ENCODE measurements at places on chromosomes 3 and 15. TPM values are rescaled to one million over a fixed set of nuclear protein-coding genes. Genes with fewer than 3 reads are reported as not detected.

REC114 gene
- total RNA-seq, result not detected

TM6SF1 gene
- total RNA-seq, result 2.6 TPM

SOX14 gene
- total RNA-seq, result not detected

PROS1 gene
- 19.9 TPM for total RNA-seq

TMEM212 gene
- not detected for total RNA-seq

TMCO5A gene
- total RNA-seq, result not detected

ATP10A gene
- total RNA-seq, result 7.7 TPM

- DNase-seq, result no peak
- peaks cover 17% of the 10 kb centered on the region for H3K4me1 ChIP-seq
- H3K27ac ChIP-seq, result no peak overlapping the region
- H3K27me3 ChIP-seq, result no peaks in the 10 kb centered on the region
- H3K36me3 ChIP-seq, result no peaks in the 10 kb centered on the region
Measured at GRCh38 chr15:85314633-85315032, 65.8 kb upstream of the AKAP13 start.

DNA sequence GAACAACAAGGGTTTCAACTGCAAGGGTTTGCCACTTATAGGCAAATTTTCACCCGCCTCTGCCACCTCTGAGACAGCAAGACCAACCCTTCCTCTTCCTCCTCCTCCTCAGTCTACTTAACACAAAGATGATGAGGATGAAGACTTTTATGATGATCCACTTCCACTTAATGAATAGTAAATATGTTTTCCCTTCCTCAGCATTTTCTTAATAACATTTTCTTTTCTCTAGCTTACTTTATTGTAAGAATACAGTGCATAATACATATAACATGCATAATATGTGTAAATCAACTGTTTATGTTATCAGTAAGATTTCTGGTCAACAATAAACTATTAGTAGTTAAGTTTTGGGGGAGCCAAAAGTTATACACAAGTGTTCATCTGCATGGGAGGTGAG lies 77.4 kb downstream of the KLF15 start:
- DNase-seq, result no peak
- H3K36me3 ChIP-seq, result no peaks in the 10 kb centered on the region
- no peaks in the 10 kb centered on the region for H3K27me3 ChIP-seq
- no peak overlapping the region for H3K4me3 ChIP-seq
- H3K4me1 ChIP-seq, result no peaks in the 10 kb centered on the region
- H3K27ac ChIP-seq, result no peak overlapping the region

- H3K36me3 ChIP-seq, result peaks cover 7% of the 10 kb centered on the region
- DNase-seq, result no peak
- H3K27ac ChIP-seq, result no peak overlapping the region
Measured at GRCh38 chr15:101672298-101672697, 20.1 kb upstream of the TM2D3 start.

DNA sequence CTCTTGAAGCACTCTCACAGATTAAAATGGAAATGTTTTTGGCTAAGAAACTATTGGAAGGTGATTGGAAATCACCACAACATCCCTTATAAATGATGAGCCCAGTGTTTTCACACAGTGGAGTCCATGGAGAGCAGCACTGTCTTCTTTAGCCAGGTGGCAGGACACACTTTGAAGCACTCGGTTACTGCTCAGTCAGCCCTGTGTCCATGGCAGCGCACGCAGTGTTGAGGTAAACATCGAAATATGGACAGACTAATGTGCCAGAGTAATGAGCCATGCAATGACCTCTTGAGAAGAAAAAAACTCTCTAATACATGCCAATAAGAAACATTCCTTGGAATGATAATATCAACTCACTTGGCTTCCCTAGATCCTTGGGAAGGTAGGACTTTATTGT lies 66.6 kb downstream of the TGFBR2 start:
- H3K27ac ChIP-seq, result peak overlapping the region; percentile 60
- peaks cover 37% of the 10 kb centered on the region for H3K4me1 ChIP-seq
- H3K36me3 ChIP-seq, result peaks cover 31% of the 10 kb centered on the region
- no peaks in the 10 kb centered on the region for H3K27me3 ChIP-seq

DNA sequence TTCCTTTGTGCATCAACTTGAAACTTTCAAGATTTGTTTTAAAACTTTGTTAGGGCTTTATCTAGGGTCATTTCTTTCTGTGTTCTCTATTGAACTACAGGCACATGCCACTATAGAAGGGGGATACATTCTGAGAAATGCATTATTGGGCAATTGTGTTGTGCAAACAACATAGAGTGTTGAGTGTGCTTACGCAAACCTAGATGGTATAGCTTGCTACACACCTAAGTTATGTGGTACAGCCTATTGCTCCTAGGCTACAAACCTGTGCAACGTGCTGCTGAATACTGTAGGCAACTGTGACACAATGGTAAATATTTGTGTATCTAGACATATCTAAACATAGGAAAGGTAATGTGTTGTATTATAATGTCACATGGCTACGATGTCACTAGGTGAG lies 33.0 kb upstream of the KLF13 start:
- H3K36me3 ChIP-seq, result no peaks in the 10 kb centered on the region
- no peaks in the 10 kb centered on the region for H3K4me1 ChIP-seq
- no peaks in the 10 kb centered on the region for H3K27me3 ChIP-seq
- no peak for DNase-seq

DNA sequence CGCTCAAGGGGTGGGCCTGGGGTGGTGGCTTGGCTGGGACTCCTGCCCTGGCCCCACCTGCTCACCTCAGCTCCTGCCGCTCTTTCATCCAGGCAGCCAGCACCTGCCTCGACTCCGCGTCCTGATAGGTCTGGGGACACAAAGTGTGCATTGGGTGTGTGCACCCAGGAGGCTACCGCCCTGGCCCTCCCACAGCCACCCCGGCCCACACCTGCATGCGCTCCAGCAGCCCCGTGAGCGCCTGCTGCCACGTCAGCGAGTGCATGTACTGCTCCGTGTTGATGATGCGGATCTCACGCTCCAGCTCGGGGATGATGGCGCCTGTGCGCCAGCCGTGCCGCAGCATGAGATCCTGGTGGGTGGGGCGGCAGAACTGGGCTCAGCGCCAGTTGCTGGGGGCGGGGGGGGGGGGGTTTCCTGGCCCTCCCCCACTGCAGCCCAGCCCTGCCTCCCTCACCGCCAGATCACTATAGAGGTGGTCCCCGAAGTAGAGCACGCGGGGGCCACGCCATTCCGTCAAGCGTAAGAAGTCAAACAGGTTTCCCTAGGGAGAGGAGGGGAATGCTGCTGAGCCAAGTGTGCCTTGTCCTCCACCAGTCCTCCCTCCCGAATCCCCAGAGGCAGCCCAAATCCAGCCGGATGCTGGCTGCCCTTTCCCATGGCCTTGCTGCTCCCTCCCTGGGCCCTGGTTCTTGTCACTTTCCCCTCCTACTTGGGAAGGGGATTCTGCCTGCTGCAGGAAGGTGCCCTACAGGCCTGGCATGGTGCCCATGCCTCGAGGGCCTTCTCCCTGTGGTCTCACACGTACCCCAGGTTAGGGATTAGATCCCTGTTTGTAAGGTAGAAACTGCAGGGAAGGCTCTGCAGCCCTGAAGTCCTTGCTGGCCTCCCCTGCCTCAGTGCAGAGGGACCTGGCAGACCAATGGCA lies 8.6 kb downstream of the NT5DC2 start:
- no peaks in the 10 kb centered on the region for H3K27me3 ChIP-seq
- no peaks in the 10 kb centered on the region for H3K4me1 ChIP-seq
- H3K27ac ChIP-seq, result peak overlapping the region; percentile 62
- no peak overlapping the region for H3K4me3 ChIP-seq
- peak; percentile 66 for DNase-seq

GRCh38 chr15:69813881-69814280 lies 283.8 kb downstream of the TLE3 start:
- DNase-seq, result no peak
- H3K4me1 ChIP-seq, result no peaks in the 10 kb centered on the region
- H3K36me3 ChIP-seq, result no peaks in the 10 kb centered on the region
- no peak overlapping the region for H3K27ac ChIP-seq
- H3K4me3 ChIP-seq, result no peak overlapping the region
- no peaks in the 10 kb centered on the region for H3K27me3 ChIP-seq

GRCh38 chr15:47663101-47663500 lies 54.2 kb upstream of the SEMA6D start:
- no peak overlapping the region for H3K27ac ChIP-seq
- no peaks in the 10 kb centered on the region for H3K36me3 ChIP-seq
- H3K27me3 ChIP-seq, result no peaks in the 10 kb centered on the region
- no peak for DNase-seq
- no peaks in the 10 kb centered on the region for H3K4me1 ChIP-seq
- no peak overlapping the region for H3K4me3 ChIP-seq

DNA sequence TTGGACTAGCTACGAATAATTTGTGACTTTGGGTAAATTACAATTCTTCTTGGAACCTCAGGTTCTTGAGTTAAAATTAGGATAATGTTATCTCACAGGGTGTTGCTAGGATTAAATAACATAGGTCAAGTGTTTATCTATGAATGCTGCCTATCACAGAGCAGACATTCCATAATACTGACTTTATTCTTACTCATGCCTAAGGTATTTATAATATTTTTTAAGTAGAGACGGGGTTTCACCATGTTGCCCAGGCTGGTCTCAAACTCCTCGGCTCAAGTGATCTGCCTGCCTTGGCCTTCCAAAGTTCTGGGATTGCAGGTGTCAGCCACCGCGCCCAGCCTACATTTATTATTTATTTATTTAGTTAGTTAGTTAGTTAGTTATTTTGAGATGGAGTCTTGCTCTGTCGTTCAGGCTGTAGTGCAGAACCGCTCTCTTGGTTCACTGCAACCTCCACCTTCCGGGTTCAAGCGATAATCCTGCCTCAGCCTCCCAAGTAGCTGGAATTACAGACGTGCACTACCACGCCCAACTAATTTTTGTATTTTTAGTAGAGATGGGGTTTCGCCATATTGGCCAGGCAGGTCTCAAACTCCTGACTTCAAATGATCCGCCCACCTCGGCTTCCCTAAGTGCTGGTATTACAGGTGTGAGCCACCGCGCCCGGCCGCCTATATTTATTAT lies 741 bp upstream of the ZNF106 start:
- H3K27ac ChIP-seq, result peak overlapping the region; percentile 90
- H3K4me3 ChIP-seq, result peak overlapping the region; percentile 81
- H3K4me1 ChIP-seq, result peaks cover 59% of the 10 kb centered on the region
- no peaks in the 10 kb centered on the region for H3K36me3 ChIP-seq
- H3K27me3 ChIP-seq, result no peaks in the 10 kb centered on the region

DNA sequence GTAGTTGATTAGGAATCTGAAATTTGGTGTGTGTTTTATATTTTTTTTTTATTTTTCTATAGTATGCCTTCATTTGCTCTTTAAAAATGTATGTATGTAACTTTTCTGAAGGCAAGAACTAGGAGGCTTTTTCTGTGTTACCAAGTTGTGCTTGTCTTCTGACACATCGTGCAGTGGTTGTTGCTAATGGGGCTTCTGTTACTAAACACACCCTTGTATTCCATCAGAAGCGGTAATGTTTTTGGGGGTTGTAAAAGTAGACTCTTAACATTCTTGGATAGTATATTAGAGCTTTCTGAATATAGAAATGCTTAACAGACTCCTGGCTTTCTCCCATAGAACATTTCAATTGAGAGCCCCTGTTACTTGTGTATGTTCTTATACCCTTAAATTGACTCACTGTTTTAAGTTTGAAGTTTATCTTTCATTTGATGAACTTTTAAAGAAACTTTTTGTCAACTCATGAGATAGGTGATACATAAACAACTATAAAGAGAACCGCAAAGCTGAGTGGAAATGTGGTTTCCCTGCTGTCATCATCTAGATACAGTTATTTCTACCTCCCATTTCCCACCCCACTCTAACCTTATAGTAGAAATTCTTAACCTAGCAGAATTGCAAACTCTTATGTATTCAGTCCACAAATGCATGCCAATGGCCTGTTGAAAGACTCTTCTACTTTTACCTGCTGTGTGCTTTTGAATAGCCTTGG lies 2.5 kb downstream of the TIPARP start:
- no peak for DNase-seq
- no peak overlapping the region for H3K27ac ChIP-seq
- peaks cover 50% of the 10 kb centered on the region for H3K4me1 ChIP-seq
- peak overlapping the region; percentile 87 for H3K4me3 ChIP-seq

GRCh38 chr3:147653367-147653923 lies 244.3 kb downstream of the ZIC1 start:
- H3K36me3 ChIP-seq, result no peaks in the 10 kb centered on the region
- H3K4me3 ChIP-seq, result no peak overlapping the region
- peak overlapping the region; percentile 30 for H3K27ac ChIP-seq

DNA sequence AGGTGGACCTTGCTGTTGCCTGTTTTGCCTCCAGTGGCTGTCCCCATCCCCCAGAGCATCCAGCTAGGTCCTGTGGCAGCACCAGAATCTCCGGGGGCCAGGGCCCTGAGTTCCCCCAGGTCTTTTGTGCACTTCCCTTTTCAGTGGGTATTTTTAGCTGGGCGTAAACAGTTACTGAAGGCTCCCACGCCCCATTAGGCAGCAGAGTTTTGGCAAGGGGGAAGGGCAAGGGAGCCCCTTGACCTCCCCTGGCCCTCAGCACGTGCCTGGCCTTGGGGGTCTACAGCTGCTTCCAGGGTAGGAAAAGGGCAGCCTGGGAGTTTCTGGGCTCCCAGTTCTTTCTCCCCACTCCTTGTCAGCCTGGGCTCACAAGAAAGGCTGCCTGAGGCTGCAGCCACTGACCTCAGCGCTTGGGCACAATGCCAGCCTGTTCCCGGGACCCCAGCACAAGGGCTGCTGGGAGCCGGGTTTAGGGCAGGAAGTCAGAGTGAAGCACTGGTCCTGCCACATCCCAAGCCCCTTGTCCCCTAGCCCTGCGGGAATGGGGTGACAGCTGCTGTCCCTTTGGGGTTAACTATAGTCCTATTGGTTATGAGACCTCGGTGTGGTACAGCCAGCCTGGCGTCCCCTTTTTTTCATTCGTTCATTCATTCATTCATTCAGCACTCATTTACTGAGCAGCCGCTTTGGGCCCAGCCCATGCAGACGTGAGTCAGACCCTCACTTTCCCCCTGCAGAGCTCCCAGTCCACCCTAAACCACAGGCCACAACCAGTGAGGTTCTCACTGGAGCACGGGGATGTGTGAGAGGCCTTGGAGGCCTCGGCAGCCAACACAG lies 8.4 kb downstream of the CSK start:
- H3K4me1 ChIP-seq, result peaks cover 63% of the 10 kb centered on the region
- no peaks in the 10 kb centered on the region for H3K27me3 ChIP-seq
- peak; percentile 82 for DNase-seq

GRCh38 chr15:50558012-50558411 lies 11.5 kb upstream of the USP50 start:
- H3K27ac ChIP-seq, result no peak overlapping the region
- H3K36me3 ChIP-seq, result peaks cover 54% of the 10 kb centered on the region
- no peak overlapping the region for H3K4me3 ChIP-seq

- no peaks in the 10 kb centered on the region for H3K27me3 ChIP-seq
- H3K27ac ChIP-seq, result no peak overlapping the region
- no peak for DNase-seq
- no peaks in the 10 kb centered on the region for H3K36me3 ChIP-seq
- no peaks in the 10 kb centered on the region for H3K4me1 ChIP-seq
Measured at GRCh38 chr3:141262308-141262705, 30.7 kb downstream of the PXYLP1 start.

GRCh38 chr3:51718547-51719409 lies 11.9 kb downstream of the GRM2 start:
- no peaks in the 10 kb centered on the region for H3K4me1 ChIP-seq
- H3K4me3 ChIP-seq, result no peak overlapping the region
- H3K36me3 ChIP-seq, result no peaks in the 10 kb centered on the region
- no peak overlapping the region for H3K27ac ChIP-seq

Measured in sigmoid colon (tissue), 7 donors.